ENCODE measurements at places on chromosomes 7 and 10. TPM values are rescaled to one million over a fixed set of nuclear protein-coding genes. Genes with fewer than 3 reads are reported as not detected.

- no peak for DNase-seq
Observed at GRCh38 chr10:78280604-78281003, 246.9 kb downstream of the RPS24 start.

- DNase-seq = no peak
Observed at GRCh38 chr10:96513305-96513697, 425 bp downstream of the TLL2 start.

DNA sequence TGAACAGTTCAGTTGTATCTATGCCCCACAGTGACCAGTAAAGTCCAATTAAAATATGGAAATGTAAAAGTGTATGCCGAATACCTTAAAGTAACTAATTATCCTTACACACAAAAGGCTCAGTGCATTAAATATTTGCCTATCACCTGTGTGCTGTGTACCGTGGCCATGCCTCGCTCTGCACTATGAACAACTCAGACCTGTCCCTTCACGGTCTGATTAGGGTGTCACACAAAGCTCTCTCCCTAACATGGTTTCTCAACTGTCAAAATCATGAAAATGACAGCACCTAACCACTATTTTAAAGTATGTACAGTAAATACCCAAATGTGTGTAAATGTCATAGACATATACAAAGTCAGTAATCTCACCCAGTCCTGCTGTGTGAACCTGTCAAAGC, 43.1 kb downstream of the STK17A start:
- no peak for DNase-seq

GRCh38 chr10:102628451-102628911, 15.8 kb upstream of the TRIM8 start:
- no peak for DNase-seq

DNA sequence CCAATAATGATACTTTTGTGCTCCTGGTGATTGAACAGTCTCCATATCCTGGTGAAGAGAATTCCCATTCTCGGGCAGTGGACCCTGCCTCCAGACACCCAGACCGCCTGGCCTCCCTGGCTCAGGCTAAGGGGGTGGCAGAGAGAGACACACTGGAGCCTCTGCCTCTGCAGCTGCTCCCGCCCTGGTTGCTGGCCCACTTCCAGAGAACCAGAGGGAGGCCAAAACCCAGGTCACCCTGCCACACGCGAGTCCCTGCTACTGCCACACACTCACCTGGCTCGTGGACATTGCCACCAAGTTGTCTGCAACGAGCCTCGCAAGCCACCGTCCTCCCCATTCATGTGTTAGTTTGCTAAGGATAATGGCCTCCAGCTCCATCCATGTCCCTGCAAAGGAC, 221.8 kb downstream of the HPSE2 start:
- no peak for DNase-seq

- no peak for DNase-seq
Observed at GRCh38 chr7:140146574-140146973, 30.2 kb downstream of the KDM7A start.

DNA sequence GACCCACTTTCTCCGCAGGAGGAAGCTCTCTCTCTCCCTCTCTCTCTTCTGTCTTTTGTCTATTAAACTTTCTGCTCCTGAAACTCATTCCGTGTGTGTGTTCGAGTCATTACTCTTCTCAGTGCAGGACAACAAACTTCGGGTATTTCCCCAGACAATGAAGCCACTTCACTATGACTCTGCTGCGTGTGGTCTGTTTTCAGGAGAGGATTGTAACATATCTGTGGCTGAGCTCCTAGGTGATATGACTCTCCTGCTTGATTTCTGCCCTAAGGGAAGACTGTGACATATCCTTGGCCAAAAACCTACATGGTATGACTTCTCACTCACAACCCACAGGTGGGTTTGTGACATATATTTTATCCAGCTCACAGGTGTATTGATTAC, 39.9 kb upstream of the ZNF107 start:
- DNase-seq = no peak

GRCh38 chr7:132386201-132386681, 190.0 kb downstream of the PLXNA4 start:
- no peak for DNase-seq

DNA sequence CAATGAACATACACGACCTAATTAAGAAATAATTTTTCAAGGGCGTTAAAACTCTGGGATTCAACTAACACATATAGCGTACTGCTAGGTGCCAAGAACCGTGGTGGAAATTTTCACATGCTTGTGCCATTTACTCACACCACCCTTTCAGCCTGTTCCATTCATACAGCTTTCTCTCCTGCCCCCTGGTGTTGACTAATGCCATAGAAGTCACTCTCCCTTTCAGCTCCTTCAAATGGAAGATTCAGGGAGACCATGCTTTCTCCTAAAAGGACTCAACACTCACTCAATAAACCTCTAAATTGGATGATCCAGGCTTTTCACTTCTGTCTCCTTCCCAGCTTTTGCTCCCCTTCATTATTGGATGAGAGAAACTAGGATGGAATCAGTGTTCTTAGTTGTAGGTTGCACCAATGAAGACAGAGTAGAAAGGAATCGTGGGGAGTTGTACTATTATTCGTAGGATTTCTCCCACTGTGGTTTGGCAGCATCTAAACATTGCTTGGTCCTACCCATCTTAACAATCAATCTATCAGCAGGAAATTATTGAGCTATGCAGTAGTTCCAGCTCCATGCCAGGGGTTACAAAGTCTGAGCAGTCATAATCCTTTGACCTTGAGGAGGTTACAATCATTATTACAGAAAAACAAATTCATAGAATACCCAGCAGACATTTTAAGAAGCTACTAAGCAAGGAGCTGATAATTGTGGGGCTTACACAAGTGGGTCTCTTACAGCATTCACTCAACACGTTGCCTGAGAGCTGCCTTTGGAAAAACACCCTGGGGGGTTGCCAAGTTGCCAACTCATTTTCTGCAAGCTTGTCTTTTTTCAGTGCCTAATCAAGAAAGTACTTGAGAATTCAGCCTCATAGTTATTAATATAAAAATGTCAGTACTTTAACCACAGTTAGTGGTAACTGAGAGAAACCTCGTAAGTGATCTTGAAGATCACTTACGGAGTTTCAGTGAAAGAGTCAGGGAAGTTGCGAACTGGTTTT, 2.8 kb upstream of the PPP1R3C start:
- no peak for DNase-seq

- DNase-seq = no peak
Observed at GRCh38 chr10:118592675-118593330, 2.6 kb downstream of the PRLHR start.

DNA sequence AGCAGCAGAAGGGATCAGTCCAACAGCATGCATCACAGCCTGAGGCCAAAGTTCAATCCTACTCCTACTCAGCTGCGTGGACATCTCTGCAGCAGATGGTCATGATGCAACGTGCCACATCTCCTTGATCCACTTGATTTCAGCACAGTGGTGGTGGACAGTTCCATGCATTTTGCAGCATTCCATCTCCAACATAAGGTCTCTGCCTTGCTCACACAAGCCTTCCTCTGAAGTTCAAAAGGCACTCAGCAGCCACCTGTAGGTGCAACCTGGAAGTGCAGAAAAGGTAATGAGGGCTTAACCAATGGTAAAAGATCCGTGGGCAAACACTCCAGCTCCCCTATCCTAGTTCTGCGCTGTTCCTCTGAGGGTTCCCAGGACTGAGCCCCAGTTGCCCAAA, 57.5 kb upstream of the CHCHD3 start:
- DNase-seq = no peak

DNA sequence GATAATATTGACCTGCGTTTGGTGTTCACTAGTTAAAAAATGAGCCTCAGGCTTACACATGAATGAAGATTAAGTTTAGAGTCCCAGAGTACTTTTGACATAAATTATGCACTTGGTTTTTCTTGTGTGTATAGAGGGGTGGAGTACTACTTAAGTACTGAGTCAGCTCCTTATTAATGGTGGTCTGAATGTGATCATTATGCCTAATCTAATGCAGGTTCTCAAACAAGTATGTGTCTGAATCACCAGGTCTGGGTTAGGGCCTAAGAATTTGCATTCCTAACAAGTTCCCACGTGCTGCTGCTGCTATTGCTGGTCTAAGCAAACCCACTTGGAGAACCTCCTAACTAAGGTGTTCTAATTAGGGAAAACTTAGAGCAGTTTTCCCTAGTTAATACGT, 30.7 kb upstream of the STOX1 start:
- DNase-seq = no peak

DNA sequence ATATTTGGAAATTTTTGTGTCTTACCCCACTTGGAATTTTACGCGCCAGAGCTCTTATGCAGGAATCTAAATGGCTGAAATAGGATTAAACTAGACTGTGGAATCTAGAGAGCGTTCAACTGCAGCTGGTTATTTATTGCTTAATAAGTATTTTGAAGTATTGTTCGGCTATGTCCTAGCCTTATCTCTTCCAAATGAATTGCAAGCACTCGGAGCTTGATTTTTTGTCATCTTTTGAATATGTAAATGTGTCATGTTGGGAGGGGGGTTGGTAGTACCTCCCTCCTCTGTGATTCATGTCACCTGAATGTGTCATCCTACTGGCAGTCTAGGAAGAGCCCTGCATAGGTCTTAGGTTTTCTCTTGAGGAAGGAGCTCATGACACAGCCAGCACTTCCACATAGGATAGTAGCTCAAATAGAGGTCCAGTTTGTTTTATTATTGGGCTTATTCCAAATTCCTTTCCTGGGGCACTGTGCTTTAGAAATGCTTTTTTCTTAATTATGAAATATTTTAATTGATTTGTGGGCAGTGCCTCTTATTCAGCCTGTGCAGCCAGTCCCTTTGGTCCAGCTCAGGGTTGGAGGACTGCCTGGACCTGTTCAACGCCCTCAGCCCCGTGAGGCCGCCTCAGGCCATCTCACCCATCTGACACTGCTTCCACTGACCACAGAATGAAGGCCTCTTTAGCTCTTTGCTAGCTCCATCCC, 22.5 kb upstream of the TRIL start:
- DNase-seq = no peak

DNA sequence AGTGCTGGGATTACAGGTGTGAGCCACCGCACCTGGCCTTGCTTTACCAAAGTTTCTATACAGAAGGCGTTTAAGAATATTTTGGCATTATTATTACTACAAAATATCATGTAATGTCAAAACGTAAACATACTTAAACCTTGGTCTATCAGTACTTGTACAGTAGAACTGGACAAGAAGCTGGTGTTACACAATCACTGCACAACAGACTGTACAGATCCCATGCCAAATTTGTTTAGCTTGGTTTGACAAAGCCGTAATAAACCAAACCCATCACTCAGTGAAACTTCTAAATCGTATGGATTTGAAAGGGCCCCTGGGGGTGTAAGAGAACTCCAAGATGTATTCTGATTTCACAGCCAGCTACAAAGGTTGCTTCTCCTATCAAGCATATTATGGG, 51.8 kb upstream of the RHEB start:
- DNase-seq = no peak

- no peak for DNase-seq
Observed at GRCh38 chr10:42963312-42963711, 113.6 kb upstream of the RET start.

- no peak for DNase-seq
Observed at GRCh38 chr10:72133517-72133916, 45.2 kb upstream of the SPOCK2 start.

- no peak for DNase-seq
Observed at GRCh38 chr7:125386211-125386610, 456.6 kb upstream of the POT1 start.

DNA sequence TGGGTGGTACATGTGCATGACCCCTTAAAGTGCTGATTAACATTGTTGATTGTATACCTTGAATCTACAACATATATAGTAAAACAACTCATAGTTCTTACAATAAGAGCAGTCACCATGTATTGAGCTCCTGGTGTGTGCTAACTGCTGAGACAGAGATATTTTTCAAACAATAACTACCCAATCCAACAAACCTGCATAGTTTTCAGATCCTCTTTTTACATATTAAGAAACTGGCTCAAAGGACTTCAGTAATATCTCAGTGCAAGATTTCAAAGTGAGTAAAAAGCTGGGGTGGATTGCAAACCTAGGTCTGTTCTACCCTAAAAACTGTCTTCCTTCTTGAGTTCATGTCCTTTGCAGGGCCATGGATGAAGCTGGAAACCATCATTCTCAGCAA, 272.2 kb downstream of the SNX13 start:
- DNase-seq = no peak

GRCh38 chr10:3775696-3776551, 9.1 kb downstream of the KLF6 start:
- no peak for DNase-seq

GRCh38 chr7:2003931-2004812, 228.6 kb downstream of the MAD1L1 start:
- no peak for DNase-seq

- no peak for DNase-seq
Observed at GRCh38 chr10:121683366-121683765, 85.1 kb upstream of the FGFR2 start.

DNA sequence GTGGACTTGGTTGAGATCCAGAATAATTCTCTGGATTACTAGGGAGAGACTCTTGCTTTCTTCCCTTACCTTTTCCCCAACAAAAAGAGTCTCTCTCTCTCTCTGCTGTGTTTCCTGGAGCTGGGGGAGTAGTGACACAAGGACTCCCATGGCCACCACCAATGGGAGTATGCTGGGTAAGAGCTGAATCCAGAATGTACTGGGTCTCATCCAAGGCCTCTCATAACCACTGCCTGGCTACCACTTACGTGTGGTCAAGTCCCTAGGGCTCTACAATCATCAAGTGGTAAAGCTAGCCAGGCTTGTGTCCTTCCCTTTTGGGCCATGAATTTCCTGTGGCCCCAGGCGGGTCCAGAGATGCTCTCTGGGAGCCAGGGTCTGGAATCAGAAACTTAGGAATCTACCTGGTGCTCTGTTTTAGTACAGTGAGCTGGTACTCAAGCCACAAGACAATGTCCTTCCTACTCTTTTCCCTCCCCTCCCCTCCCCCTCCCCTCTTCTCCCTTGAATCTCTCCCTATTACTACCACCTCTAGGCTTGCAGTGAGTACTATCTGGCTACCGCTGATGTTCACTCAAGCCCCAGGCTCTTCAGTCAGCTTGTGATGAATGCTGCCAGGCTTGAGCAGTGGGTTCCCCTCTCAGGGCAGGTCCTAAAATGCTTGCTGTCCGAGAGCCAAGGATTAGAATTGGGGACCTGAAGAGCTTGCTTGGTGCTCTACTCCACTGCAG, 196.6 kb downstream of the BBS9 start:
- DNase-seq = no peak

DNA sequence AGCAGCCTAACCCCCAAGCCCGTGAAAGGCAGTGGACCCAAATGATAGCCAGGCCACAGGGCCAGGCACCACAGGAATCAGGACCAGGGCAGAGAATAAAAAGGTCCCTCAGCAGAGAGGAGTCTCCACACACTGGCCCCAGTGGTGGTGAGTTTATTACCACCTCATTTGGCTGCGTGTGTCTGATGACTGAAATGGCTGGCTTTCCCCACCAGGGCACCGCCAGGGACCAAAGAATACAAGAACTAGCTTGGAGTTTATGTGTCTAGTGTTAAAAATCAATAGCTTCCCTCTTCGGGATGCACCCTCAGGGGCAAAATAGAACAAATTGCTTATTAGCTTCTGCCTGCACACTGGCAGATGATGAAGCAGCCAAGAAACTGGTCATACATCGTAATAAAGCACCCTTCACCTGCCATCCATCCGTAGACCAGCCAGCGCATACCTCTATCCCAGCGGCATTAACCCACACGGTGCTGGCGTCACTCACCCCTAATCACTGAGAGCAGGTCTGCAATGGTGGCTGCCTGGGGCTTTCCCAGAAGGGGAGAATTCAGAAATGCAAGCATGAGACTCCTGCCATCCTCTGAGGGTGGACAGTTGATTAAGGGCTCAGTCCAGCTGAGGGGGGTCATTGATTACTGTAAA, 223.7 kb upstream of the ZMIZ1 start:
- DNase-seq = no peak

Gene METTL27
- 2.9 TPM for total RNA-seq

Gene XRCC2
- 6.0 TPM for total RNA-seq

Gene CHRM2
- total RNA-seq = 19.8 TPM

Gene HOXA9
- 19.8 TPM for total RNA-seq

Gene CNNM1
- 1.6 TPM for total RNA-seq

Gene CARD11
- 5.0 TPM for total RNA-seq
